ENCODE measurements at places on chromosomes 1 and 21. TPM values are rescaled to one million over a fixed set of nuclear protein-coding genes. Genes with fewer than 3 reads are reported as not detected.

DNA sequence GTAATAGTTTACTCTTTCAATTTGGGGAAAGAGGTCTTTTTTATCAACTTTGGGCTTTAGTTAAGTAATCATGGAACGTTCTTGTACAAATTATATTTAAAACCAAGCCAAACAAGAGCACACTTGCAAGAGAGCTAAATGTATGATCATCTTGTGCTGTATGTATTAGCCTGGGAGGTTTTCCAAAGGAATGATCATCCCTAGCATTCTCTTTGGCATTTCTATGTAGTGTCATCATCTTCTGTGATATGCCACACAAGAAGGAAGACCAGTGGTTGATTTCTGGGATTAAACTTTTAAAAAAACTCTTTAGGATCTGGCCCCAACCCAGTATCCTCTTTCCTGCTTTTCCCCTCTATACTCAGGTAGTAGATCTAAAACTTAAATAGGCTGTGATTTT, 38.4 kb upstream of the KCNQ4 start:
- no peak for DNase-seq

DNA sequence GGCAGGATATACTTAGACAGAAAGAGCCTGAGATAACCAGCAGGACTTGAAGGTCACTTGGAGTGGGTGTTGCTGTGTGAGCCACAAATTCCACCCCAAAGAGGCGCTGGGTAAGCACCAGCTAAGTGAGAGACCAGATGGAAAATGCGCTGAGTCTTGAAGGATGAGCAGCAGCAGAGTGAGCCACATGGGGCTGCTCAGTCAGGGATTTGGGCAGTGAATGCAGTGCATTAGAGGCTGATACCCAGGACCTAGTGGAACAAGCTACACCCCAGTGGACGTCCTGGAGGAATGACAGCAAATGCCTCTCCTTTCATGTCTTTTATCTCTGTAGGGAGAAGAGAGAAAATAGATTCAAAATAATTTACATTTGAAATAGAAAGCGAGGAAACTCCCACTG, 11.3 kb downstream of the GRIK1 start:
- DNase-seq = no peak

- no peak for DNase-seq
Measured at GRCh38 chr1:119794230-119794875, 16.9 kb downstream of the REG4 start.

DNA sequence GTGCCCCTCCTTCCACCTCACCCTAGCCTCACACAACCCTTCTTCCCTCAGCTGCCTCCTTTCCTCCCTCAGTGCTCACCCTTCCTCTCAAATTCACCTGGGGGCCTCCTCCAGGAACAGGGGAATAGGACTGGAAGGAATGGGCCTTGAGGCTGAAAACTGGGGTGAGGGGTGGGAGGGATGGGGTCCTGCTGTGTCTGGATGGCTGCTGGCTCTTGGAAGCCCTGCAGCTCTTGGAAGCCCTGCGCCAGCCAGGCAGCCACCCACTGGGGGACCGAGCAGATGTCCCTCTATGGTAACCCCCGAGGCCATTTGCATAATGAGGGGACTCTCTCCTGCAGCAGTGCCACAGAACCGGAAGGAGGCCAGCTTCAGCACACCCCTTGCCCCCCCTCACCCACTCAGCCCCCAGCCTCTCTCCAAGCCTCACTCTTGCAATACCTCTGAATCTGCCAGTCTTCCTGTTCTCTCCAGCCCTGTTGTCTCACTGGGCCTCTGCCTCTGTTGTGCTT, 85.2 kb downstream of the KIRREL1 start:
- DNase-seq = no peak

- no peak for DNase-seq
Measured at GRCh38 chr1:118650107-118650807, 337.9 kb downstream of the TBX15 start.

- DNase-seq = no peak
Measured at GRCh38 chr1:156337888-156338179, 258 bp downstream of the CCT3 start.

DNA sequence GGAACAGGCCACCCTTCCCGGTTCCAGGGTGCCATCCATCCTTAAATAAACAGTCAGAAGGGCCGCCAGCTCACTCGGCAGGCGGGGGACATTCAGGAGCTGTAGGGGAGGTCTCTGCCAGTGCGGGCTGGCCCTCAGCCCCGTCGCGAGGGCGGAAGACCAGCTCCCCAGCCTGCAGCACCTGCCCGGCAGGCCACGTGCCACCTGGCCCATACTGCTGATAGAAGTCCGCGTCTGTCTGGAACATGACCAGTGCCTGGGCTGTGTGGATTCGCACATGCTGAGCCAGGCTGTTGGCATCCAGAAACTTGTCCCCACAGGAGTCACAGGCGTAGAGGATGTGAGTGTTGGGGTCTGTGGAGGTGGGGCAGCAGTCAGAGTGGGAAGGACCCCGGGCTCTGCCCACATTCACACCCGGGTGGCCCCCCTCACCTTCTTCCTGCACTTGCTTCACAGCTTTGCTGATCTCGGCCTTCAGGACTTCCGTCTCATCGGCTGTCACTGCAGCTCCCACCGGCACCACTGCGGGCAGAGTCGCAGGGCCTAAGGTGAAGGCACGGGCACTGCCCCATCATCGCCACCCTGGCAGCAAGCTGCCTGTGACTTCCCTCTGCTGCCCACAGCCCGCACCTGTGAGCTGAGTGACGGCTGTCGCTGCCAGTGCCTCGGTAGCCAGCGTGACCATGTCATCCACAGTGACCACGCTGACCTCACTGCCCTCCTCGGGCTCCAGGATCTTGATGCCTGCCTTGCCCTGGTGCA, 33.8 kb downstream of the ZBTB17 start:
- DNase-seq = peak; percentile 19

GRCh38 chr1:229778794-229779193, 152.7 kb downstream of the URB2 start:
- no peak for DNase-seq

GRCh38 chr1:229147072-229147471, 123.8 kb upstream of the RAB4A start:
- no peak for DNase-seq

- DNase-seq = no peak
Measured at GRCh38 chr1:201096041-201096461, 16.2 kb downstream of the CACNA1S start.

- no peak for DNase-seq
Measured at GRCh38 chr1:181127898-181128453, 39.5 kb downstream of the IER5 start.

DNA sequence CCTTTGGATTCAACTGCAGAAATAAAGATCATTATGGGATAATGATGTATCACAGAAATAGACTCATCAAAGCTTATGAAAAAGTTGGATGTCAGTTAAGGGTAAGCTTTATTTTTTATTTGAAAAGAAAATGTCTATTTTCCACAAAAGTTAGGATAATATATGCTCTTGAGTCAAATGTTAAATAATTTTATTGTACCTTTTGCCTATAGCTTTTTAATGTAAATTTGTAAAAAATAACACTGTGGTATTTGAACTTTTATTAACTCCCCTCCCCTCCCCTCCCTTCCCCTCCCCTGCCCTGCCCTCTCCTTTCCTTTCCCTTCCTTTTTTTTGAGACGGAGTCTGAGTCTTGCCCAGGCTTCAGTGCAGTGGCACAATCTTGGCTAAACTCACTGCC, 24.9 kb downstream of the MORC3 start:
- no peak for DNase-seq

The RGS5 gene
- total RNA-seq = 6.0 TPM

The KANK4 gene
- total RNA-seq = not detected

The VAMP4 gene
- 16.2 TPM for total RNA-seq

The CD52 gene
- total RNA-seq = 761 TPM

The KCNH1 gene
- not detected for total RNA-seq

The S100A2 gene
- total RNA-seq = not detected

The HMCN1 gene
- 0.13 TPM for total RNA-seq

The TIE1 gene
- total RNA-seq = not detected

The YIPF1 gene
- total RNA-seq = 16.3 TPM

The IL6R gene
- 5.2 TPM for total RNA-seq

The CD34 gene
- not detected for total RNA-seq

The PYHIN1 gene
- 32.1 TPM for total RNA-seq
